AG09319 (cell line): ENCODE measurements at places on chromosomes 5 and 9.

DNA sequence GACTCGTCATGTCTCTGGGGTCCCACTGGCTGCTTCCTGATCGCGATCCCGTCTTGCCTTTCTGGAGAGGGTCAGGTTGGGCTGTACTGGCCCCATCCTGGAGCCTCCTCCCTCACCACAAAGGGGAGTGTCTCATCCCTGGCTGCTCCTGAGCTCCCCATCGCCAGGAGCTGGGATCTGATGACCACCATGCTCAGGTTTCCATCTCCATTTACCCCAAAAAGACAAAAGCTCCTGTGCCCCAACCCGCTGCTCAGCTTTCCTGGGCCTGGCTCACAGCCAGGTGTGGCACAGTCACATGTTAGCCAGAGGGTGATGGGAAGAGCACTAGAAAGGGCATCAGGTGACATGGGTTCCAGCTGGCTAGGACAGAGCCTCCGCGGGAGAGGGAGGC, 47.3 kb upstream of the CDKN2AIPNL start:
- DNase-seq: no peak

DNA sequence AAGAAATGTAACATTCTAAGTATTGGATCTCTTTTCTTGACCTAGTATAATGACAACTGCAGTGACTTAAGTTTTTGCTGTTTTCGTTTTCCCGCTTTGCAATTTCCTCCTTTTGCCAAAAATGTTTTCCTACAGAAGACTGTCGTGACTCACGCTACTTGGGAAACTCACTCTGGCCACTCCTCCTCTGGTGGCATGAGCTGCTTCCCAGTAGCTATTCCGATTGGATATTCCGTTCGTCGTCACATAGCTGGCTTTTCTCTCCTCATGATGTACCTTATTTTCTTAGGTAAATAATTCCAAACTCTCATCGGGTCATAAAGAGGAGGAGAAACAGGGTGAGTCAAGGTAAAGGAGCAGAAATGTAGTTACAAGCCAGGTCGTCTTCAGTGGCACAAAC, 64.9 kb downstream of the GOLPH3 start:
- DNase-seq: no peak

DNA sequence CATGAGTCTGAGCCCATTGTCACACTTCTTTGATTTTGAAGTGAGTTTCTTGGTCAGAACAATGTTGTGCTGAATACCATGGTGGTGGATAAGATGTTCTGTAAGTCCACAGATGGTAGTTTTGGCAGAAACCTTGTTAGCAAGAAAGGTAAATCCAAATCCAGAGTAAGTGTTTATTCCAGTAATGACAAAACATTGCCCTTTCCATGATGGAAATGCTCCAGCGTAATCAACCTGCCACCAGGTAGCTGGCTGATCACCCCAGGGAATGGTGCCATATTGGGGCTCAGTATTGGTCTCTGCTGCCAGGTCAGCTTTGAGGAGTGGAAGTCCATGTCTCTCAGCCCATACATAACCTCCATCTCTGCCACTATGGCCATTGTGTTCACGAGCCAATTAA, 54.7 kb upstream of the DAPK1 start:
- DNase-seq: no peak

DNA sequence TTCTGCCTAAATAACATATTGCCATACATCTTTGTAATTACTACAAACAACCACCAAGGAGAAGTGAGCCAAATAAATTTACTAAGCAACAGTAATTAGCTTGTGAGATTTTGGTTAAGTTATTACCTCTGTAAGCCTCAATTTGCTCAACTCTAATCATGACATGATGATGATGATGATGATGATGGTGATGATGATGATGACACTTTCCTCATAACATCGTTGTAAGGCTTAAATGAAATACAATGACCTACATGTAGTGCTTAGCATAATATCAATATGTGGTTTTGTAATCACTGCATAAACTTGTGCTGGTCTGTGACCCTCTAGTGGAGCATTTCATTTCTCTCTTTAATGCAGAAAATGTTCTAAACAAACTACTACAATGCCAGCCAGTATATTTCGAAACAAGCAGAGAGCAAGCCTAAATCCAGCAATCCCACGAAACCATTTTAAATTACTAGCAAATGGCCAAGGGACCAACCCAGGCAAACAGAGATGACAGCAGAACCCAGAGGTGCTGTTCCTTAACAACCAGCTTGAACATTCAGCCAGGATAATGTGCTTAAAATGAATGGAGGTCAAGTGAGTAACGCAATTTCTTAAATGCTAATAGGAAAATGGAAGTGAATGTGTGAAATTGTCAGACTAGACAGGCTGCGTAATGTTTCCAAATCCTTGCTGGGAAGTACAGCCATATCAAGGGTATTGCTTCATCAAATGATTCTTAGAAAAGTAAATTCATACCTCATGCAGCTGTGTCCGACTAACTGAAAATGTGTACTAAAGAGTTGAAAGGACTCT, 281.9 kb upstream of the PUM3 start:
- DNase-seq: no peak

DNA sequence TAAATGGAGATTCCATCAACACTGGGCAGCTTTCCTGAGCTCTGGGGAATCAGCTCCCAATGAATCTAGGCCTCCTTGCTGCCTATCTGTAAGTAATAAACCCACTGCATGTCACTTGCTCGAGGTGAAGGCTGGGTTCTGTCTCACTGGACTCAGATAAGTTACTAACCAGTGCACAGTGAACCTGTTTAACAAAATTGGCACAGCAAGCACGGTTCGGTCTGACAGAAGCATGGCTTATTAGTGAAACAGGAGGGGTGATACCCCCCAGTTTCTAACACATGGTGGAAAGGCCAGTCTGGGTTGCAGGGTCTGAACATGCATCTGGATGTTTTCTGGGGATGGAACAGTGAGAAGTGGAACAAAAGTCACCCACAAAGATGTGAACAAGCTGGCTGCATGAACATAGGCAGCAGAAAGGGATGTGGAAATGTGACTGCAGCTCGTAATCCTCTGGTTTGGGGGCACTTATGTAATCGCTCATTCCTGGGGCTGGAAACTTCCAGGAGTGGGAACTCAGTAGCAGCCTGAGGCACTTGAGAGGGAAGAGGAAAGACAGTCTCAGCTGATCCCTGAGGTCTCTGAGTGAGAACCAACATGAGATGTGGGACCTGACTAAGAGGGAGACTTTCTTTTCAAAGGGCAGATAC, 37.7 kb downstream of the UGT3A2 start:
- no peak for DNase-seq

GRCh38 chr9:127937056-127937387, 632 bp downstream of the DPM2 start:
- DNase-seq: no peak

- DNase-seq: no peak
Observed at GRCh38 chr5:175765858-175766257, 105.5 kb upstream of the CPLX2 start.

DNA sequence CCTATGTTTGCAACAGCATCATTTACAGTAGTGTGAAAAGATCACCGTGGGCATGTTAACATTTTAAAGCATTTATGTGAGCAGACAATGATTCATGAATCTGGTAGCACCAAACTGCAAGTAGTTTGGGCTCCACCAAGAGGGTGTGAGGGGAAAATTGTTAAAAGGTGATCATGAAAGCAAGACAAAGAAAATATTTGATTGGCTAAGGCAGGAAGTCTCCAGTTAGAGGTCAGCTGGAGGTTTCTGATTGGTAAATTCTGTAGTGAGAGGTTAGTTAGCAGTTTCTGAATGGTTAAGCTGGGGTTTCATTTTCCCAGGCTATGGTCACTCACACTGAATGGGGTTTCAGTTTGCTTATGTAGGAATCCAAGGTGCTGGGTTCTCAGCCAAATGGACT, 13.5 kb upstream of the DRD1 start:
- no peak for DNase-seq

GRCh38 chr5:39700523-39700922, 275.7 kb upstream of the DAB2 start:
- DNase-seq: no peak

GRCh38 chr9:1034271-1034670, 15.9 kb upstream of the DMRT2 start:
- DNase-seq: no peak

- no peak for DNase-seq
Observed at GRCh38 chr5:33010846-33011245, 299.7 kb downstream of the NPR3 start.

DNA sequence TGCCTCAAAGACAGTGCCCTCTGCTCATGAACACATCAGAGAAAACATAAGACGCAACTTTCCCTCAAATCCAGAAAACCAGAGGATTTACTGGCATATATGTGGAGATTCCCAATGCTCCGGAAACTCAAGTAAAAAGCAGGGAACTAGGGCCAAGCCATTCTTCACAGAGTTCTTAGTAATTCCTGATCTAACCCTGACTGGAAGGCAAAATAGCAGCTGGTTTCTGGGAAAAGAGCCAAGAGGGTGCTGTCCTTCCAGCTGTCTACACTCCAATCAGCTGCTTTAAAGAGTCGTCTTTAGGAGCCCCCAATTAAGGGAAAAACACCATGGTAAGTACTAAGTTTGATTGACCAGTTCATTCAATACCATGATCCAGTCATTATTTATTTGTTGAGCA, 49.6 kb downstream of the GNA14 start:
- DNase-seq: peak; percentile 15

- peak; percentile 52 for DNase-seq
Observed at GRCh38 chr5:125134216-125135081, 388.0 kb upstream of the ZNF608 start.

GRCh38 chr5:103347716-103348423, 89.3 kb downstream of the MACIR start:
- DNase-seq: no peak

DNA sequence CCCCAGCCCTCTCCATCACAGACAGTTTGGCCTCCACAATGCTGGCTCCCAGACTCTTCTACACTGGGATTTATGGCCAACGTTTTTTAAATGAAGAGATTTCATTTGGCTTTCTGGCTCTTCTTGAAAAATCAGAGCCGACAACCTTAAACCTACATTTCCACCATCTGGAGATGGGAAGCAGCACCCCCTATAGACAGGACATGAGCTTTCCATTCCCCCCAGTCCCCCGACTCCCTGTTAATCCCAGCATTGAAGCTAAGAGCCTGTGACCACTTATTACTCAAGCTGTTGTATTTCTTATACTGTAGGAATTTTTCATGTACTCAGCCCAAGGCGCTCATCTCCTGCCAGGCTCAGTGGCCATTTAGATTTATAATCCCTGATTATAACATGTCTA, 34.0 kb upstream of the AFAP1L1 start:
- DNase-seq: no peak

DNA sequence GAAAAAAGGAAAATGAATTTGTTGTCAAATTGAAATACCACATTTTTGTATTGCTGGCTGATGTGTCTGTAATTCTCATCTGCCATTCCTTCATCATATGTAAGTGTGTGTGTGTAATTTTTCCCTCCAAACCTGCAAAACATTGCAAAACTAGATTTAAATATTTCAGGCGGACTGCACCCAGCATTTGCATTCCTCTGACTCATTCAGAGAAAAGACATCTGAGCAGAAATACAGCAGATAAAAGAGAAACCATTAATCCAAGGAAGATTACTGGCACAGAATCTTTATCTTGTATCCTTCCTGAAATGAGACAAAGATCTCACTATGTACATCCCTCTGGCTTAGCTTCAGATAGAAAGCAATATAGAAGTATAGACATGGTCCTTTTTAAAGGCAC, 275.3 kb downstream of the TMEM38B start:
- DNase-seq: no peak

GRCh38 chr9:7756088-7756487, 43.5 kb downstream of the DMAC1 start:
- DNase-seq: no peak

DNA sequence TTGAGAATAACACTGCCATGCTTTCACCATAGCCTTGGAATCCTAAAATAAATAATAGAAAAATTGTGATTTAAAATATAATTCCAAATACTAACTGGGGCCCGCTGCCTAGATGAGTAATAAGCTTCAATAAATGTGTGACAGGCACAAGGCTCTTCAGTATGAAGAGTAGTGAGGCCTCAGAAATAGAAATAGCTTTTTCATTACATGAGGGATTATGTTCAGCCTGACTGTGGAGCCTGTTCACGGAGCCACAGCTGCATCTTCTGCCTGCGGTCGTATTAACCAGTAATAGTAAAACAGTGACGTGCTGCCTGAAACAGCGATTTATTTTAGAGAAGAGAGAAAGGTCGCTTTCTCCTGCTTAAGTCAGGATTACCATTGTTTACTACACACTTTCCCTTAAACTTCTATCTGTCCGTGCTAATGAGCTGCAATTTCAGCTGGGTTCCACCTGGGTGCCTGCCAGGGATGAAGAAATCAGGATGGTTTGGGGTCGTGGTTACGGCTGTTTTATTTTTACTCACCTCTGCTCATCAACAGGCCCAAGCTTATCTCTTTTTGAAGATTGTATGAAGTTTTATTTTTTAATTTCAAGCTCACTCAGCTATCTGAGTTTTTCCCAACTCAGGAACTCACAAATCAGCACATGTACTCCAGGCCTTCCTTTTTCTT, 284.9 kb upstream of the WWC1 start:
- no peak for DNase-seq

GRCh38 chr5:345404-346195, 24.1 kb downstream of the AHRR start:
- no peak for DNase-seq

- DNase-seq: no peak
Observed at GRCh38 chr5:122413722-122414121, 101.7 kb downstream of the SNCAIP start.

DNA sequence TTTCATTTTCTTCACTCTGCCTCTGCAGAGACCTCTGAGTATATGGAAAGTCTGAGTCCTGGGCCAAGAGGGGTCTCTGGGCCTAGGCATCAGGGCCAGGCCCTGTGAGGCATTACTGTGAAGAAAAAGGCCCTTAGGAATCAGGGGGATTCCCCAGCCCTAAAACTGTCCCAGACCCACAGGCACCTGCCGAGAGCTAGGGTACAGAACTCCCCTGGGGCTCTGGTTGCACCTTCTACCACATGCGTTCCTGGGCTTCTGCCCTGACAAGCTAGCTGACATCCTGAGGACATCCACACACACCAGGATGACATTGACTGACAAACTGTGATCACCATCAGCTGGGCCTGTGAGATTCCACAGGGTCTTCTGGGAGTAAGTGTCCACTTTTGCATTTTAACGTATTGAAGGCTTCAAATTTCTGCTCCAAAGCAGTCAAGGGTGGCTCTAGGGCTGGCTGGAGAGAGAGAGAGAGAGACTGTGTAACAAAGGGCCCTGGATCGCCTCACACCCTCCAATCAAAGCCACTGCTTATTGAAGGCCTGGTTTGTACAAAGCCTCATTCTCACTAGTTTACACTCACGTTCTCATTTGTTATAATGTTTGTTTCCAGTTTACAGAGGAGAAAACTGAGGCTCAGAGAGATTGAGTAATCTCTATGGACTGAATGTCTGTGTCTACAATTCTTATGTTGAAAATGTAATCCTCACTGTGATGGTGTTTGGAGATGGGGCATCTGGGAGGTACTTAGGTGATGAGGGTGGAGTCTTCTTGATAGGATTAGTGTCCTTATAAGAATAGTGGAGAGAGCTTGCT, 45.1 kb downstream of the TGFBI start:
- no peak for DNase-seq

GRCh38 chr5:95647886-95648860, 1.6 kb downstream of the RFESD start:
- no peak for DNase-seq

GRCh38 chr5:6714226-6715041, 1.2 kb downstream of the TENT4A start:
- no peak for DNase-seq
